ENCODE measurements at places on chromosomes 3 and 15.

DNA sequence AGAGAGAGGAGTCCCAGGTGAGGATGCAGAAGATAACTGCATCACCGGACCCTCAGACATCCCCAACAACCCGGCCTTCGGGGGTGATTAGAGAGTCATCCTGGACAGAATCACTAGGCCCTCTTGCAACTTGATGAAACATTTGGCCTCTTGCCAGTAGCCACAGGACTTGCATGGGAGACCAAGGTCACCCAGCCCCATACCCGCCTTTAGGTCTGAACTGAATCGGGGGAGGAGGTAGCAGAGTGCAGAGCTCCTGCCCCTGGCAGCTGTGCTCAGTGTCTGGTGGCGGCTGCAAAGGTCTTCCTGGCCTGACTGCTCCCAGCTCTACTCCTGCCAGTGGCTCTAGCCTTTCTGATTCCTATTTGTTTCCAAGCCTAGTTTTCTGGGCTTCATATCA lies 12.4 kb downstream of the PIF1 start:
- DNase-seq = no peak

GRCh38 chr3:57777774-57778173 lies 21.7 kb downstream of the SLMAP start:
- DNase-seq = no peak

- DNase-seq = no peak
These were observed 10.2 kb downstream of the CDCP1 start for GRCh38 chr3:45135959-45136358.

- peak; percentile 92 for DNase-seq
These were observed 281.0 kb upstream of the TBL1XR1 start for GRCh38 chr3:177478170-177478867.

Data from HS-27A (cell line).